Globus pallidus (tissue), 1 donor: ENCODE measurements at places on chromosomes 5 and 9.
A peak's percentile ranks its signal among the peaks of the same experiment; 100 is the strongest.

DNA sequence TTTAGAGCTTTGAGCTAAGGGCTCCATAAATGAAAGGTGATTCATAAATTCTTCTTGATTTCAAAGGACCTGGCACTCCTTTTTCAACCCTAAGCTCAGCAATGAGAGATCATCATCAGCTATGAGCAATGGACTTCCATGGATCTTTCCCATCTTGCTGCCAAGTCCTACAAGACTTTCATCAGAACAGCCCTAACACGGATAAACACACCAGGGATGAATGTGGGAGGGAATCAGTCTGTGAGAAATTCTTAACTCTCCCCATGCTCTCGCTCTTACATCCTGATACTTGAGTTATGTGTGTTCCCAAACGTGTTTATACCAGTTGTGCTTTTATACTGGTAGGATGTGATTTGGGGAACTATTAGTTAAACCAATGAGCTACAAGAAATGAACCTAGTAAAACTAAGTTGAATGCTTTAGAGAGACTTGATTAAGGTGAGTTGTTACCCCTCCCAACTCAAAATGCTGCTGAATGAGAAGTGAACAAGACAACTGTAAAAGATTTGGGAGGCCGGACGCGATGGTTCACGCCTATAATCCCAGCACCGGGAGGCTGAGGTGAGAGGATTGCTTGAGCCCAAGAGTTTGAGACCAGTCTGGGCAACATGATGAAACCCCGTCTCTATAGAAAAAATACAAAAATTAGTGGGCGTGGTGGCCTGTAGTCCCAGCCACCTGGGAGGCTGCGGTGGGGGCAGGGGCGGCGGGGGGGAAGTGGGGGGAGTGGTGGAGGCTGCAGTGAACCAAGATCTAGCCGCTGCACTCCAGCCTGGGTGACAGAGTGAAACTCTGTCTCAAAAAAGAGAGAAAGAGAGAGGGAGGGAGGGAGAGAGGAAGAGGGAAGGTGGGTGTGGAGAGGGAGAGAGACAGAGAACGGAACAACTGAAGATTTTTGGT, 5.2 kb upstream of the RPL26L1 start:
- no peak for DNase-seq

- no peak for DNase-seq
Measured at GRCh38 chr9:79580055-79580454, 8.3 kb downstream of the TLE4 start.

DNA sequence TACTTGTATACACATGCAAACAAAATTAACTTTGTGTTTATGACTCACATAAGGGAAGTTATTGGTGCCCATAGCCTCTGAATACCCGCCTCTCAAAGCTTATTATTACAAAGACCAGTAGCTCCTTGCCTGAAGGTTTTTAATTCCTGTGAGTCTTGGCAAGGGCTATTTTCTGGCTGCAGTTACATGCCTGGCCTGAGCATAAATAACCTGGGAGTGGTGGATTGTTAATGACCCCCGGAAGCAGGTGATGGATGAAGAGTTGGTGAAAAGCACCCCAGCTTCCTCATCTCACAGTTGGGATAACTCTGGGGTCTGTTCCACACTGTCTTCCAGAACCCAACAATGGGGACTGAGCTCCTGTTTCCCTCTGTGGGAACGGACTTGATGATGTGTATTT, 594.5 kb downstream of the PDE4D start:
- no peak for DNase-seq

DNA sequence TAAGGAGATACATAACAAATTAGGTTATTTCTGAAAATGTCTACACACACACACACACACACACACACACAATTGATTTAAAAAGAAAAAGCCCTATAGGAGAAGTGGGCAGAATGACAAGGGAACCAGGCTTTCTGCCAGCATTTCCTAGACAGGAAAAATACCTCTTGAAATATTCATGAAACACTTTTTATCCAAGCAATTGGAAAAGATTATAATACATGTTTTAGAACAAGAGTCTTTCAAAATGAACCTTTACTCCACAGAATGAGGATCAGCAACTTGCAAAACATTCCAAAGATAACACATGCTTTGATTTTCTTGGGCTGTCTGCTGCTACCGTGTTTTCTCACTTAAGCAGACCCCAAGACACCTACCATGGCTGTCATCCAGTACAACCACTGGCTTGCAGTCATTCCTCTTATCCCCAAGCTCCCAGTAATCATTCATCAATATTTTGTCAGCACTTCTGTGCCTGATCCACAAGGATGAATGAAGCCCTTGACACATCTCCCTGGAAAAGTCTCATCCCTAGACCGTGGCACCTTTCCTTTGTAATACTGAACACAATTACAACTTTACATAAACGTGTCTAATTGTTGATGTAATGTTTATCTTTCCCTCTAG, 717.1 kb upstream of the ZNF608 start:
- DNase-seq, result no peak

- DNase-seq, result no peak
Measured at GRCh38 chr9:22175972-22176545, 167.0 kb upstream of the CDKN2B start.

GRCh38 chr5:172502410-172502809, 48.1 kb upstream of the SH3PXD2B start:
- DNase-seq, result no peak

DNA sequence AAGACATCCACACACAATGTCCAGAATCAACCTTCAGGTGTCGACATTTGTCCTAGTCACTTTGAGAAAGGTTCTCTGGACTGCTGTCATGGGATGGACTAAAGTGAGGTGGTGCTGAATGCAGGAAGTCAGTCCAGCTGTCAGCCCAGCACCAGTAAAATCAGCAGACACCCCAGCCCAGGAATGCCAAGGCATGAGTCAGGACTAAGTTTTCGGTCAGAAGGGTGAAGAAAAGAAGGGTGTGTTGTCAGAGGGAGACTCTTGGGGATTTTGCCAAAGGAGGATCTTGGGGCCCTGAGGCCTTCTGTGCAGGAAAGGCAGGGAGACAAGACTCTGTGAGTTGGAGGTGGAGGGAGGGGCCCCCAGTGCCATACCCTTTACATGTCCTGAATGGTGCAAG, 69.0 kb upstream of the XPA start:
- no peak for DNase-seq

DNA sequence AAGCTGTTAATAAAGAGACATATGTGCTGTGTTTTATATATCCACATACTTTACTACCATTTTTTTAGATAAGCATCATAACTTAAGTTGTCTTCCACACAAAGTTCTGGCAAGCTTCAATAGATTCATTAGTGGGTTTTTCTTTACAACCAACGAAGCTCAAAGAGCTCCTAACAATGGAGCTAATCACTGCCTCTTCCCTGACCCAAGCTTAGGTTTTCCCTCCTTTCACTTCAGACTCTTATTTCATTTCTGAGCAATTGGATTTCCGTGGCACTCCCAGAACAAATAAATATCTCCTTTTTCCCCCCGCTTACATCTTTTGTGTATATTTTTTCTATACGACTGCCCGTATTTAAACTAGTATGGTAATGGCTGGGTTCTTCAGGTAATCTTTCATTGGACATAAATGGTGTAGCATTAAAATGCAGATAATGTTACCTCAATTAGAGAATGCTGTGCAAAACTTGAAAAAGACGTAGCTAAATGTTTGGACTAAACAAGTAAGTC, 275.5 kb upstream of the TMEM161B start:
- no peak for DNase-seq

DNA sequence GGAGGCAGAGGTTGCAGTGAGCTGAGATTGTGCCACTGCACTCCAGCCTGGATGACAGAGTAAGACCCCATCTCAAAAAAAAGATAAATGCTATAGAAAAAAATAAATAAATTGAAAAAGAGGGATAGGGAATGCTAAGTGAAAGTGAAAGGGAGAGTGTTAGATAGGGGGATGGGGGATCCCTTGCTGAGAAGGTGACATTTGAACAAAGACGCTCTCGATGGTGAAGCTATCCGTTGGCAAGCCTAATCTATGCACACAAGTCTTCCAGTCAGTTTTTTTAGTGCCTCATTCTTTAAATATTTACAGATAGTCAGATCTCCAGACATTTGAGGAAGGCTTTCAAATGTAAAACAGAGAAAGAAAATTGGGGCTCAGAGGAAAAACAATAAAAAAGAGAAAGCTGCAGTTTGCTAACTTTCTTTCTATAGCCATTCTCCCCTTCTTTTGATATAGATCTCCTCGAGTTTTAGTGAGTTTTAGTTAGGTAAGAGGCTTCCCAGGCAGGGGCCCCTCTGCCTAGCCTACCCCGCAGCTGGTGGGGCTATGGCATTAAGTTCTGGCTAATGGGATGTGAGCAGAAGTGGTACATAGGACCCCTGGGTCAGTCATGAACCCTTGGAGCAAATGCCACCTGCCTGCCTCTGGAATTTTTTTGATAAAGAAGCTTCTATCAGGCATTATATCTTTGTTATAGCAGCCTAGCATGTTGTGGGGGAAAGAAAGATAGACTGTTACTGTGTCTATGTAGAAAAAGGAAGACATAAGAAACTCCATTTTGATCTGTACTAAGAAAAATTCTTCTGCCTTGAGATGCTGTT, 12.0 kb downstream of the GLRX start:
- DNase-seq, result no peak

DNA sequence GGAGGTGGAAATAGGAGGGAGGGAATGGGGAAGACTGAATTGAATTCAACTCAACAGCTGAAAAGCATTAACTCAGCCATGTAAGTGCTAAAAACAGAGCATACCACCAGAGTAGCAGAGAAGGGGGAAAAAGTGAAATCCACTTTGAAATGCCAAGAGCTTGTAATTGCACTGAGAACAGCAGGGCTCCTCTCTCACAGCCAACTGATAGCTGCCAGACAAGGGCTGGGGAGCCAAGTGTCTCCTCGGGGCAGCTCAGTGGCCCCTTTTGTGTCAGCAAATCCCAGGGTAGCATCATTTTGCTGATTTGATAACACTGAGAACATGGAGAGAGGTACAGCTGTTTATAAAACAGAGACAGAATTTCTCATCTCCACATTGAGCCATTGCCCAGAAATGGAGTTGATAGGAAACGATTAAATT, 182.5 kb downstream of the FRMD3 start:
- no peak for DNase-seq

DNA sequence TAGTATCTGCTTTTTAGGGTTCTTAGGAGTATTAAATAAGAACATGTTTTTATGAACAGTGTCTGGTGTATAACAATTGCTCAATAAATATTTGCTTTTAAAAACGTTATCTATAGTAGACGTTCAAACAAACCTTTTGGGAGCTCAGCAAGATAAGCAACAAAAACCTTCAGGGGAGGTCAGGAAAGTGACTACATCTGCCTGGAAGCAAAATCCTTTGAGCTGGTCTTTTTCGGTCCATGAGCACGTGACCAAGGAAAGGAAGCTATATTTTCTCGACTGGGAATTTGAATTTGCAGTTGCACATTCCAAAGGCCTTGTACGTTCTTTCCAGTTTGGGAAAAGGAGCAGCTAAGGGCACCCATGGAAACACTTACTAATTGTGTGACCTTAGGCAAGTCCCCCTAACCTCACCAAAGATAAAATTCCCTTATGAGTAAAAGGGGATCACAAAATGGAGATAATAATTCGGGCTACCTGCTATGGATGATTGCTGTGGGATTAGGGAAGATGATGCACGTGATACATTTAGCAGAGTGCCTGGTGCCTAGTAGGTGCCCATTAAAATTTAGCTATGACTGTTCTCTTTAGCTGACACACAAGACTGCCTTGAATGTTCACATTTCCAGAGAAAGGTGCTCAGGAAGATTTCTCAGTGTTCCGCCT, 45.4 kb downstream of the PTTG1 start:
- no peak for DNase-seq

GRCh38 chr5:54004697-54005096, 305.7 kb downstream of the ARL15 start:
- DNase-seq, result no peak

- DNase-seq, result peak; percentile 74
Measured at GRCh38 chr9:71285191-71285656, 163.8 kb upstream of the TRPM3 start.

GRCh38 chr5:75071100-75071499, 18.7 kb upstream of the GCNT4 start:
- DNase-seq, result no peak

- no peak for DNase-seq
Measured at GRCh38 chr9:36110434-36110833, 26.1 kb upstream of the GLIPR2 start.

- no peak for DNase-seq
Measured at GRCh38 chr5:135272311-135272805, 126.7 kb downstream of the MACROH2A1 start.

DNA sequence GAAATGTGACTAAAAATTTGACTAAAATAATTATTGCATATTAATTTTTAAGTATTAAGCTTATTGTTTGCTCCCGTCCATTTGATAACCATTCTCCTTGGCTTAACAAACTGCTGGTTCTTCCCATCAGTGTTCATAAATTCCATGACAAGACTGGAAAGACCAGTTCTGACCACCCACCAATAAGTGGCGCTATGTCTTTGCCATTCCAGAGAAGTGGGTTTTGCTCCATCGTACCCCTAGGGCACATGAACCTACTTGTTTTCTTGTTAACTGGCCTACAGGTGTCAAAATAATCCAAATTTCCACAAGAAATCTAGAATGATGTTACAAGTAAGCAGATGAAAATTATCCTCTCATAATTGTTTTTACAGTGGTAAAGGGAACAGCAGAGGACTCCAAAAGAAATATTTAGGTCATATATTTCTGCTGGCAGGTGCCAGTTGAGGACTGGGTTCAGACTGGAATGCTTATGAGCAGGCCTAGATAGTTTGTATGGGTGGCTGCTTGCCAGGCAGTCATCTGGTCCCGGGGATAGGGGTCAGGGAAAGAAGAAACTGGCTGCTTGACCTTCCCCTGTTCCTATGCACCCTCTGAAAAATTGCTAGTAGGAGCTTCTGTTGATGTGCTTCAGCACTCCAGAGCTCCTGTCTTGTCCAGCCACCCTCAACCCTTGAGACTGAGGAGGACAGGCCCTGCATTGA, 283.1 kb upstream of the ADAMTSL1 start:
- DNase-seq, result no peak

DNA sequence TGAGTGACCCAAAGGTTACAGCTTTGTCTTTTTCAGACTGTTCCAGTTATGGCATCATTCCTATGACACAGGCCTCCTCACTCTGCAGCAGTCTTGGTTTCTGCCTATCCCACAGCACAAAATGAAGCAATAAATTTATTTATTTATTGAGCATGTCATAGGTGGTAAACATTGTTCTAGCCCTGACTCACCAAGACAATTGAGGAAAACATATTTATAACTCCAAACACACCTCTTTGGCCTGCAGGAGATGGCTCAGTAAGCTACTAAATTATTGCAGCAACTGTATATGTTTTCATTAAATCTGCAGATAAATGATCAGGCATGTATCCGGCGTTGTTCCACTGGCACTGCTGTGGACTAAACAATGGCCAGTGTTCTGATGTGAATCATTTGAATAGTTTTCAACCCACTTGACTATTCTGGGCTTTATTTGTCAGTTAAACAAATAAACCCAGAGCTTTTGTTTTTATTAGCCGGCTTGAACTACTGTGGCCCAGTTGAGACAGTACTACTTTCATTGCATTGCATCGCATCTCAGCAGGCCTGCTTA, 83.2 kb downstream of the FOXD1 start:
- DNase-seq, result peak; percentile 68

DNA sequence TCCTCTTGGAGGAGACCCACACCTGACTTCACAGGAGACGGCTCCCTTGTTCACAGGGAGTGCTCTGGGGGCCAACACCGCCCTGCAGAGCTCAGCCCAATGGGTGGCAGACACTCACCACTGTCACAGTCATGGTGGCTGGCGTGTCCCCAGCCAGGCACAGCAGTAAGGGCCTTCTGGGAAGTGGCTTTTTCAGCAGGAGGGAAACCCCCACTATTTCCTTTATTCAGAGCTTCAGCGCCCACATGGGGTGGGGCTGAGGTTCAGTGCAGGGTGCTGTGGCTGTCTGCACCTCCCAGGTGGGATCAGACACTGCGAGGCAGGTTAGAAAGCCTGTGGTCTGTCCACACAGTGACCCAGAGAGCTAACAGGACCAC, 3.6 kb upstream of the SNAPC4 start:
- no peak for DNase-seq

- no peak for DNase-seq
Measured at GRCh38 chr9:96270236-96270744, 31.7 kb downstream of the HSD17B3 start.
